ENCODE measurements at places on chromosomes 4 and X.
A peak's percentile ranks its signal among the peaks of the same experiment; 100 is the strongest.

- DNase-seq: no peak
These were observed 72.3 kb upstream of the STIM2 start for GRCh38 chr4:26788341-26788733.

- DNase-seq: no peak
These were observed 248.2 kb downstream of the PARM1 start for GRCh38 chr4:75180790-75181776.

GRCh38 chrX:119655125-119655524, 37.8 kb downstream of the SEPTIN6 start:
- DNase-seq: peak; percentile 29

GRCh38 chr4:118889312-118889691, 648 bp downstream of the SYNPO2 start:
- no peak for DNase-seq

DNA sequence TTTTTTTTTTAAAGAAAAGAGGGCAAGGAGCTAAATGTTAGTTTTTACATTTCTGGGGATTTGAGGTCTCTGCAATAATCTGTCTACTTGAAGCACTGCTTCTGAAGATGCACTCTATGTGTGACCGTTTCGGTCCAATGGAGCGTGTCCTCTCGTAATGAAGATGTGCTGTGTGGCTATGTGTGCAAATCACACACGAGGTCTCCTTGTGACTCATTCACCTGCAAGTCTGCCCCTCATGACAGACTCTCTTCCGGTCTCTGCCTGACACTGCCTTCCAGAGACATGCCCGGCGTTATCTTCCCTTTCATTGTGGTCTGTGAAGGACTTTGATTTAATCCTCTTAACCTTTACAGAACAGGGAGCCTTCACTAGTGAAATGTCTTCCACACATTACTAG, 84.3 kb downstream of the TRAM1L1 start:
- no peak for DNase-seq

DNA sequence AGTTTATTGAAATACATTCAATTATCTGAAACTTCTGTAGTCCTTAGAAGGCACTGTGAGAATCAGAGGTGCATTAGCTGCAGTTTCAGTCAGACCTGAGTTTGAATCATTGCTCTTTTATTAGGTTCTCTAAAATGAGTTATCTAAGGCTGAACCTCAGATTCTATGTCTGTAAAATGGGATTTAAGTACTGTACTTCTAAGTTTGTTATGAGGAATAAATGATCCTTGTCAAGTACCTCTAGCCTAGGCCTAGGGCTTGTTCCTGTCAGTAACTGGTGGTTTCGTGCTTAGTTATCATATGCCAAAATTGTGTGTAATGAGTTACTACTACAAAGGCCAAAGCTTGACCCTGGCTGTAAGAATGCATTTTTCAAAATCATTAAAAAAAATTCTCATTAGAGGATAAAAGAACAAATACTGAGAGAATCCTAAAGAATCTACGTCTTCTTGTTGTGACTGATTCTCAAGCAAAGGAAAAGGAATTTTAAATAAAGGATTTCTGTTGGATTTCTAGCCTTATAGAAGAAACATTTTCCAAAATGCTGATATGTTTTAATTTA, 65.8 kb downstream of the SLIT2 start:
- no peak for DNase-seq

DNA sequence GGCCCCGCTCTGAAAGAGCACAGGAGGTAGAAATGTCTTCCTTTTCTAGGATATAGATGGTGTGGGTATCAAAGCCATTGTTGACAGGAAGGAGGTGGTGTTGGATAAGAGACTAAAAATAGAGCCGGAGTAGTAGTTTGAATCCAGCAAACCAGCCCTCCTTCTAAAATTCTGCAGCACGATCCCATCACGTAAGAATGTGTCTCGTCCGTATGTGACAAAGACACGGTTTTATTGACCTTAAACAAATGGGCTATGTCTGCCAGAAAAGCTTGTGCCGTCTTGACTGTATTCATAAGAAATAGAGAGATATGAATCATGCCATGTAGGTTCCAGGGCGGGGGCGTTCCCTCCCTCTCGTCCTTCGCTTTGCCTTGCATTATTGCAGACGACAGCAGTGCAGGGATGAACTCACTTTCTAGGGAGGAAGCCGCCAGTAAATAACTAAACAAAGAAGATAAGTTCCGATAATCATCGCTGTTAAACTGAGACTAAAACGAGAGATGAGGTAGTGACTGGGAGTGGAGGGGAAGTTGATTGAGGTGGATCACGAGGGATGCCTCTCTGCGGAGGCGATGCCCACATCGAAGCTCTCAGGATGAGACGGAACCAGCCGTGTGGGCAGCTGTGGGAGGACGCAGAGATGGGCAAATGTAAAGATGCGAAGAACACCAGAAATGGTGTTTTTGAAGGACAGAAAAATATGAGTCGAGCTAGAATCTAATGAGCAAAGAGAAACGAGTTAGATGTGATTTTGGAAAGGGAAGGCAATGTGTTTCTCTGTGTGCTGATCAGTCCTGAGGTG, 3.4 kb downstream of the TENM3 start:
- no peak for DNase-seq

- no peak for DNase-seq
These were observed 268.7 kb downstream of the MAPK10 start for GRCh38 chr4:86091201-86091600.

DNA sequence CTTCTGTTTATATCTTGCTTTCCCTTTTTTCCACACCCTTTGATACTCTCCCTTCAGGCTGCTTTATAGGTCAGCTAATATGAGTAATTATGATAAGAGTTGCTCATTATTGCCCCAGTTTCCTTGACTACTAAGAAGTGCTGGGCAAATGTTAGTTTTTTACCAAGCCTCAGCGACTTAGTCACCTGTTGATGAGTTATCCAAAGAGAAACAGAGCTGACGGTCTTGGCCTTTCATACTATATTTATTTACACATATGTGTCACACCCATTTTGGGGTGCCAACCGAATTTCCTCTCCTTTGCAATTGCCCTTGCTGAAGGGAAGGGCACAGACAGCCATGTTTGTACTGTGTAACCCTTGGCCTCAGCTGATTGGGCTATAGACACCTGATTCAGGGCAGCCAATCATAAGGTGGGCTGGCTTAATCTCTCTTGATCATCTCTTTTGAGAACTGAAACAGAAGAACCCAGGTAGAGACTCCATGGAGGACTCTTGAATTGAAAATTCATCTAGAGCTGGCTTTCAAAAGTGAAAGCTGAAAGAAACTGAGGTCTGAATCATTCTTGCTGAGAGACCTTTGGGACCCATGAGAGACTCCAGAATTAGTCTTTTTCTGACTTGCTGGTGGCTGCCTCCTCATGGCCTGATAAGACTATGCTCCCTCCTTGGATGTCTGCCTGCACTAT, 111.7 kb upstream of the RPS6KA3 start:
- DNase-seq: peak; percentile 62

DNA sequence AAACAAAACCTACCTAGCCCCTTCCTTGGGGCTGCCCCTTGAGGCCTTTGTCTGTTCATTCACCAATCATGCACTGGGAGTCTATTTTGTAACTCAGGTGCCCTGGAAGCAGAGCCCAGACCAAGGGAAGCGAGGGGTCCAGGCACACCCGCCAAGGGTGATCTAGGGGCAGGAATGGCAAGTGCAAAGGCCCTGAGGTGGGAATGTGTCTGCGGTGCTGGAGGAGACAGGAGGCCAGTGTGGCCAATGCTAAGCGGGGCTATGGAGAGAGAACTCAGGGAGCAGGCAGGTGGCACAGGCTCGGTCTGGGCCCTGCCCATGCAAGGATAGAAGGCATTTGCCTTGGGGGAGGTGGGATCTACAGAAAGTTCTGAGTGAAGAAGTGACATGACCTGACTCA, 3.5 kb upstream of the SH3BP2 start:
- DNase-seq: no peak

All from CD4-positive, alpha-beta T cell treated with Interleukin-2 at 100 ng/mL for 4 hours (primary cell).